Activated T-cell treated with anti-CD3 and anti-CD28 coated beads for 48 hours (primary cell): ENCODE measurements at places on chromosomes 4 and X.

- no peak for DNase-seq
These were observed 21.3 kb downstream of the NOCT start for GRCh38 chr4:139036885-139037284.

DNA sequence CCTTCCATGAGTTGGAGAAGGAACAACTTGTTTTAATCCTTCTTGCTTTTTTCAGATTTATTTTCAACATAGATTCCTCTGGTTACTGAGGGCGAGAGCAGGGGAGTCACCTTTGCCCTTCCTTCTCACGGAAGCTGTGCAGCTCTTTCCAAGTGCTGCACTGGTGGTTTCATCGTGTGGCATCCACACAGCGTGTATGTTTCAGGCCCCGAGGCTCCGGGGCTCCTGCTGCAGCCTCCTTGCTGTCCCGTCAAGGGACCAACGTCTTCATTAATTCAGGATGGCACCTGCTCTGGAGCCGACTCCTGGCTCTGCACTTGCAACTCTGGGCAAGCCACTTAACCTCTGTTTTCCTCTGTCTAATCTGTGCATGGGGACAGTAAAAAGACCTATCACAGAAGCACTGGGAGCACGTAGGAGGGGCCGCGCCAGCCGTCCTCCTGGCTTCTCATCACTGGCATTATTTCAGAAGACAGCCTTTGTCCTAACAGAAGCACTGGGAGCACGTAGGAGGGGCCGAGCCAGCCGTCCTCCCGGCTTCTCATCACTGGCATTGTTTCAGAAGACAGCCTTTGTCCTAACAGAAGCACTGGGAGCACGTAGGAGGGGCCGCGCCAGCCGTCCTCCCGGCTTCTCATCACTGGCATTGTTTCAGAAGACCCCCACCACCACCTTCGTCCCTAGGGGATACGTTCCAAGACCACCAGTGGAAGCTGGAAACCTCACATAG is 117.8 kb upstream of the NKX1-1 start:
- no peak for DNase-seq

- DNase-seq: no peak
These were observed 39.3 kb downstream of the RTL9 start for GRCh38 chrX:110397904-110398303.

DNA sequence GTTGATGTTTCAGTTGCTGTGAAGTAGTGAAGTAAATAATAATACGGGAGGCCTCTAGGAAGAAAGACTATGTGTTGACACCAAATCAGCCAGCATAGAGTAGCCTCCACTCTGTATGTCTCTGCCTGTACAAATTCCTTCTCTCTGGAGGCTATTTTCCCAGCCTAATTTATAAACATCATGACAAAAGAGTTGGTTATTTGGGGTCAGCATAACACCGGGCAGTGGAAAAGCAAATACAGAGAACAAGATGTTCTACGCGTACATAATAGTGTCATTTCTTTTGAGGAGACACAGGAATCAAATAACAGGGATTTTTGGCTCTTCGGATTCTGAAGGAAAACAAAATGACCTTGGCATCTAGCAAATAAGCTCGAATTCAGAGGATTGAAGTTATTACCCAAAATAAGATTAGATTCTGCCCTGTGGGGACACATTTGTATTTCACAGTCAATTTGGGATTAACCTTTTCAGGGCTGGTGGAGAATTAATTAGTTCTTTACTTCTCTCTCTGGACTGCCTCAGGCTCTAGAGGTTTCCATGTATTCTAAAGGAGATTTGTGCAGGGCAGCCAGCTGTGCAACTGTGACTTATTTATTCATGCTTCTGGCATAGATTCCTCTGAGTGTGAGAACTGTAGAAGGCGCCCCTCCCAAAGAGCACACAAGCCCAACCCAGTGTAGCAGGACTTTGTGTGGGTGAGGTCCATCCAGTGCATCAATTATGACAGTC is 14.1 kb upstream of the SYTL4 start:
- DNase-seq: no peak

DNA sequence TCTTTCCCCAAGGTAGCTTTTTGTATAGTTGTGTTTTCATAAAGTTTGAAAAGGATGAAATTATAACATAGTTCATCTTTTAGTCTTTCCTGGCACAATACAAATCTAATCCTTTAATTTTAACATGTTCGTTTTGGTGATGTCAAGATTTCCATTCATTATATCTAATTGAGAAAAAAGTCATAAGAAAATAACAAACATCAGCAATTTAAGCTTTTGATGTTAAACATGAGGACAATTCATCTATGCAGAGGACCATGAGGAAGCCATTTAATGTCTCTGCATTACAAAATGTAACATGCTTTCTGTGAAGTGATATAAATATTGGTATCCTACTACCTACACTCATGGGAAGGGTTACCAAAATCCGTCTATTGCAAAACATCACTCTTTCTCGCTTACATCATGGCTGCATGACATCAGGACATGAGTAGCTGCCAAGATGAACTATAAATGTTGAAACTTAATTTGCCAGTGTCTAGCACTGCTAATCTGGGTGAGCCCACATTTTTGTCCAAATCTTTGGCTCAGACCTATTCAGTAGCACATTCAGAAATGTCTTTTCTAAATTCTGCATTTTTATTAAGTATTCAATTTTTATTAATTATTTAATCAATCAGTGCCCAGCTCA is 9.5 kb downstream of the EPGN start:
- DNase-seq: no peak

DNA sequence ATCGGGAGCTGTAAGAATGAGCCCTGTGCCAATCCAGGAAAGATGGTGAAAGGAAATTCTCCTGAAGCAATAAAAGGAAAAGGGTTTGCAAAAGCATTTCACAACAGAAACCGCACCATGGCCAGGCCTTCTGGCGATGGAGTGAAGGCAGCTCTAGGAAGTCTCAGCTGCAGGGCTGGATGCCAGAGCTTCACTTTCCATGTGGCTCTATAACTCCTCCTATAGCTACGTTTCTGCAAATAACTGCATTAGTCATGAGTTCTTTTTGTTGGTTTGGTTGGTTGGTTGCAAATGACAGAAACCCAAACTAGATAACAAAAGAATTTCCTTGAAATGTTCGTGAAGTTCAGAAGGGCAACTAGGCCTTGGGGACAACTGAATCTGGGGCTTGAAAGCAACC is 84.6 kb downstream of the RELL1 start:
- DNase-seq: no peak

GRCh38 chr4:78166622-78167021 is 109.5 kb downstream of the FRAS1 start:
- DNase-seq: no peak

- peak; percentile 74 for DNase-seq
These were observed 78.8 kb upstream of the BCOR start for GRCh38 chrX:40176351-40177116.

DNA sequence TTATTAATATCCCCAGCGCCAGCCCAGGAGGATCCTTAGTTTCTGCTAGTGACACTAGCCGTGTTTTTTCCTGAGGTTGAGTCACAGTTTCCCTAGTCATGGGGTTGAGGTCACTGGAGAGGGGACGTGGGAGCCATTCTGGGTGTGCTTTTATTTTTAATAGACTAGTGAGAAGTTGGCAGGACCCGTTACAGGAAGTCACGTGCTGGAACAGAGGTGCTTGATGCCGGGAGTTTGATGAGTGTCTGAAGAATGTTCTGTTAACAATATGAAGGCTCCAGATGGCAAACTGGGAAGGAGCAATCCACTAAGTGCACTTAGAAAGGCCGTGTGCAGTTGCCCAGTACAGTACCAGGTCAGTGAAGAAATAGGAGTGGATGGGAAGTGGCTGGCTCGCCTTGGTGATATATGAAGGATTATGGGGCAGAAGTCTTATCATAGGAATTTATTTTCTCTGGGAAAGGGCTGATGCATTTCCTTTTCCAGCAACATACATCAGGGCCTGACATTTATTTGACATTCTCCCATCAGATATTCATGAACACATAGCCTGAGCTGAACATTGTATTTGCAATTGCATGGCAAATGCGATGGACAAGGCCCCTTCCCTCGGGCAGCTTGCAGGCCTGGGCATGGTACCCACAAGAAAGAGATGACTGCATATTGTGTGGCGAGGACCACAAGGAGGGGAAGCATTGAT is 291.8 kb downstream of the FBXW7 start:
- DNase-seq: no peak

- no peak for DNase-seq
These were observed 330.2 kb downstream of the HS3ST1 start for GRCh38 chr4:11098461-11098860.

DNA sequence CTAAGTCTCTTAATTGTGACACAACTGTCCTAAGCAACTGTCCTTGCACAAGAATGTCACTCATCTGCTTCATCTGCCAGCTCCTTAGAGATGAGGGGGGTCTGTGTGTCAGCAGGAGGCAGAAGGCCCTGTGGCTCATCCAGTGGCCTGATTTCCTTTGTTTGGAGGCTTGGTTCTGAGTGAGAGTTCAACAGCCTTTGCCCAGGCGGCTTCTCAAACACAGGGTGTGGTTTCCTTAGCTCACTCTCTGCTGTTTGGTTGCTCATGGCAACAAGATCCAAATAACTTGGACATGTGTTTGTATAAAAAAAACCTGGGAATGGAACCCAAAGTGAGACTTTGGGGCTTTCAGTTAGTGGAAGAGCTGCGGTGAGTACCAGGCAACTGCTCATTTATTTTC is 46.6 kb downstream of the MAP7D3 start:
- DNase-seq: no peak

- no peak for DNase-seq
These were observed 102.8 kb downstream of the KDM6A start for GRCh38 chrX:44975666-44976263.

- no peak for DNase-seq
These were observed 161.9 kb downstream of the PALLD start for GRCh38 chr4:168658751-168659150.

GRCh38 chrX:37353646-37354045 is 4.5 kb downstream of the PRRG1 start:
- no peak for DNase-seq

DNA sequence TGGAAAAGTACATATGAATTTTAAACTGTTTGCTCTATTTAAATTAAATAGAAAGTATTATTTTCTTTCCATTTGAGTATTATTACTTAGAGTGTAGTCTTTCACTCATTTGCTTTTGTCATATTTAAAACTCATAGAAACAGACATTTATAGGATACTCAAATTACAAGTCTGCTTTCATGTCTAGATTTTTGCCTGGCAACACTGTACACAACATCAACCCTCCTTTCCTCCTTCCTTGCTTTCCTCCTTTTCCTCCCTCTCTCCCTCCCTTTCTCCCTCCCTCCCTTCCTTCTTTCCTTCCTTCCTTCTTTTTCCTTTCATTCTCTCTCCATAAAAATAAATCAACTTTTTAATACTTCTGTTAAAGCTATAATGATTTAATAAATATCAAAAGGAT is 2361.2 kb downstream of the ARAP2 start:
- DNase-seq: no peak

DNA sequence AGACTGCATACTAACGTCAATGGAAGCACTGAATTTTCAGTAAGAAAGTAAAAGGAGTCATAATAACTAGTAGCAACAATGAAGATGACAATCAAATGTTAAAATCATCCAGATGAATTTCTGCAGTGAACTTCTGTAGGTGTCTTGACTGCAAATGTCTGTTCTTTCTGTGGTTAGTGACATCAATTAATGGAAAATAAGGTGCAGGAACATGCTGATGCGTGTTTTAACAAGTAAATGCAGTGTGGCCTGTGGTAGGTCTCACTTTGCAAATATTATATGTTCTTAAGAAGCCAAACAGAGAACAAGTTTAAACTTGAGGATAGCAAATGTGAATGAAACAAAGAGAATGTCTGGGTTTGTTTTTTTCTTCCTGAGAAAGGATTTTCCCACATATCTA is 2.6 kb upstream of the DTHD1 start:
- no peak for DNase-seq

DNA sequence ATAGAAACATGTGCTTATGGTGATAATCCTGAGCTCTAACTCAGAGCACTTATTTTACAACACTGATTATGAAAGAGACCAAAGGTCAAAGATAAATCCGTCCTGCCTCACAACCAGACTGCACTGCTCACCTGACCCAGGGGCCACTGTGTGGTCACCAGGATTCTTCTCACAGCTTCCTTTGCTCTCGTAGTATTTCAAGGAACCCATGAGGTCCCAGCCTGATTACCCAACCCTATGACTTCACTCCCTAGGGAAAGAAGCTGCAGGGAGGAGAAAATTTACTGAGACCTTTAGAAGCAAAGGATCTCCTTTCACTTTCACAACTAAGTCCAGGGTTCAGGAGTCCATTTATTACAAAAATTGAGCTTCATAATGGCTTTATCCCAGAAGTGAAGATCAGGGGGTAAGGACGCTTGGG is 9.6 kb downstream of the SLC25A5 start:
- no peak for DNase-seq

GRCh38 chr4:95294321-95294720 is 254.5 kb downstream of the UNC5C start:
- no peak for DNase-seq

DNA sequence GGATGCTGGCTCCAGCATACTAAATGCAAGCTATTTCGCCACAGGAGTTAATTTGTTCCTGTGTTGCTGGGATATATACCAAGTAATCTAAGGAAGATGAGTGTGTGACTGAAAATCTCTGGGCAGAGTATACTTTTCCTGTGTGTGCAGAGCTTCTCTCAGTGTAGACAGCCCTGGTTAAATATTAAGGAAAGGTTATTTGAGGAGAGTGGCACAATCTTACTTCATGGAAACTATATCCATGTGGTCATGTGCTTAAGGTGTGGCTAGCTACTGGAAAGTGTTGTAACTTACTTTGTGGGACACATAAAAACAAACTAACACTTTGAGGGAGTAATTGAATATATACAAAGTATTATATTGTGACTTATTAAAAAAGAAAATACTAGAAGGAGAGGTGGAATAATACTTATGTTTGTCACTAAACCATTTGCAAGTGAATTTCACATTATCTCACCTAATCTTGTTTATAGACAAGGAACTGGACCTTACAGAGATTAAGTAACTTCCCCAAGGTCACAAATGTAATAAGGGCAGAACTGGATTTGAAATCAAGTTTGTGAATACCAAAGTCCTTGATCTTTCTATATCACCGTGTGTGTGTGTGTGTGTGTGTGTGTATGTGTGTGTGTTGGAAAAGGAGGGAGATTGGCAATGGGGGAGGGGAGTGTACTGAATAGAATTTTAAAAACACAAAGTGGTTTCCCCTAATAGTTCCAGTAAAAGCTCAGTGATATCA is 408.2 kb upstream of the NR3C2 start:
- DNase-seq: no peak

DNA sequence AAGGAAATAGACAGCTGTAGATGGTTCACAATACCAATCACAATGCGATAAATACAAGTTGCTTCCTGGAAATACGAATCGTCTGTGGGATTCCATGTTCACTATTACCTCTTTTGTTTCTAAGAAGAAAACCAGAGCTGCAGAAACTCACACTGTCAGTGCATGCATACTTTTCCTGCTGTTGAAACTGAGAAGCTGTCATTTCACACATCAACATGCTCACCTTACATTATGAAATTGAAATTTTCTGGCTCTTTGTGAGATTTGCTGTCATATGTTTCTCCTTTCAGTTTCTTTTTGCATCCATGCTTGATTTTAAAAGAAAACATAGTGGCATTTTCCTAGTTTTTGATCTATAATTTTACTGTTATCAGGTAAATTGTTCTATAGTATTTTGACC is 418.3 kb upstream of the HTR2C start:
- no peak for DNase-seq

GRCh38 chrX:132958091-132958703 is at the start of gene HS6ST2:
Gene HS6ST2, minus strand, starts transcription at chrX:132958629.
- no peak for DNase-seq

- DNase-seq: no peak
These were observed 308.8 kb downstream of the ZNF674 start for GRCh38 chrX:46236411-46236810.

GRCh38 chr4:30870513-30870912 is 150.3 kb downstream of the PCDH7 start:
- no peak for DNase-seq
